ENCODE measurements at places on chromosomes 4 and X.

- no peak for DNase-seq
Observed at GRCh38 chr4:112206431-112206830, 25.2 kb upstream of the AP1AR start.

DNA sequence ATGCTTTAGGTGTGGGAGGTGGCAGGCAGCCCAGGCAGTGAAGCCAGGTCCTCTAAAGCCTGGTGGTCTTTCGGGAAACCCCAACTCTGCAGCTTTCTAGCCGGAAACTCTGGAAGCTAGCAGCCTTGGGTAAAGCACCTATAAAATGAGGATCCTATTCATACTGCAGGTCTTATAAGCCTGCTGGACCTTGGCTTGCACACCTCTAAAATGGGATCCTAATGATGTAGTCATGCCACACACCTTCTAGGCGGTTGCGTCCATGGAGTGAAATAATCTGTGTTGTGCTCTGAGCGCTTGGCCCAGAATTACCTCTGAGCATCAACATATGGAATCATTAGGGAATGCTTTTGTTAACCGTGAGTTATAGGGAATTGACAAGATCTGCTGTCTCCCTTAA is 36.0 kb upstream of the STS start:
- DNase-seq = no peak

DNA sequence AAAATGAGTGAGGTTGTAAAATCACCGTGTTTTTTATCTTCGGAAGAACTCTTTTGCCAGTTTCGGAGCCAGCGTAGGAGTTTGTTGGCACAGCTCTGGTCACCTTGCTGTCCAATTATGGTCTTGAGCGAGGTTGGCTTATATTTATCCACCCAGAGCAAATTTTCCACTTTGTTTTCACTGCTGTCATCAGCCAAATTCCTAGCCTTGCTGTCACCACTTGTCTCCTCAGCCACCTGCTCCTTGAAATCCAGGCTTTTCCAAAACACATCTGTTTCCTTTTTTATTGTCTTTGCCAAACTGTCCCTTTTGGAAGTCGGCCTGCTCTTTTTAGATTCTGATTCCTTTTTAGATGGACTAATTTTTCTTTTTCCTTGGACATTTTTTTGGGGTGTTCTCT is 57.6 kb downstream of the RFC1 start:
- no peak for DNase-seq

DNA sequence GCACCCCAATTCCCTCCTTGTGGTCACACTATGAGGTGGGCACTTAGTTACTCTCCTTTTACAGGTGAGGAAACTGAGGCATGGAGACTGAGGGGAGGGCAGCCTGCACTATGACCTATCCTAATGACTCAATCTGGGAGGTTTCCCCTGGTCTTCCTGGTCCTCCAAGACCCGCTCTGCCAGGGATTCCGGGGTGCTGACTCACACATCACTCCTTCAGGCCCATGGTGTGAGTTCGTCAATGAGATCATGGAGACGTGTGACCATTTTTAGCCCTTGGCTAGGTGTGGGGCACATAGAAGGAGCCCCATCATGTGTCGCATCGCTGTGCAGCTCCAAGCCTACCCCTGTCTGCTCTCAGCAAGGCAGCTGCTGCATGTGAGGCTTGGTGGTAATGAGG is 32.4 kb upstream of the BCOR start:
- no peak for DNase-seq

GRCh38 chrX:41522081-41522480 is 74.9 kb downstream of the NYX start:
- DNase-seq = no peak

- DNase-seq = no peak
Observed at GRCh38 chr4:79695848-79696247, 287.8 kb upstream of the GK2 start.

DNA sequence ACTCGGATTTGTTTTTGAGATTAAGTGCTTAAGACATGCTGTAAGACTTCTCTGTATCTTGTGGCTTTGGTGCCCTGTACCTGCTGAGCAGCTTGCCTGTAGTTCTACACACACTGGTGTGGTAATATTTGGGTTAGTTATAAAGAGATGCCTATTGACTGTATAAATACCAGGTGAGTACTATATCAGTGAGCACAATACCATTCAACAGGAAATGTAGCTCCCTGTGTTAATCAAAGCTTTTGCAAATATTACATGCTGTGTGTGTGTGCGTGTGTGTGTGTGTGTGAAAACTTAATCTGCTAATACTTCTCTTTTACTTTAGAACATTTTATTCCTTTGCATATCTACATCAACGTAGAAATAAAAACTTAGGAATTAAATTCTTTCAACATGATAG is 30.1 kb downstream of the MYOZ2 start:
- no peak for DNase-seq

GRCh38 chr4:148239494-148239985 is 202.7 kb downstream of the NR3C2 start:
- DNase-seq = no peak

GRCh38 chr4:79526641-79527565 is 118.9 kb upstream of the GK2 start:
- no peak for DNase-seq

DNA sequence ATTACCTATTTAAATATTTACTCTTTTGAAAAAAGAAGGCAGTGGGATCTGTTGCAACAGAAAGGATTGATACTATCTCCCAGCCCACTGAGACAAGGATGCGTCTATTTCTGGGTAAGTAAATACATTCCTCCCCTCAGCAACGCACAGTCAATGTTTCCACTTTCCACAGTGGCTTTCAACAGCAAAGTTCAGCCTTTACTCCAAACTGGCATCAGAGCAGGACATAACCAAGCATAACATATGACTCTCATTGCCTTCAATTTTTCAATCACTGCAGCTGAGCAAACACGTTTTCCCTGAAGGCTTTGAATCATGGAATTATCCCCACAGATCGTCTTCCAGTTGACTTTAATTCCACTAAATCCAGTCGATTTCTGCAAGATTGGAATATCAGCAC is 160.3 kb upstream of the FRG1 start:
- DNase-seq = no peak

- no peak for DNase-seq
Observed at GRCh38 chrX:109830704-109831206, 97.7 kb upstream of the ACSL4 start.

- DNase-seq = no peak
Observed at GRCh38 chrX:21721195-21721594, 36.7 kb downstream of the SMPX start.

DNA sequence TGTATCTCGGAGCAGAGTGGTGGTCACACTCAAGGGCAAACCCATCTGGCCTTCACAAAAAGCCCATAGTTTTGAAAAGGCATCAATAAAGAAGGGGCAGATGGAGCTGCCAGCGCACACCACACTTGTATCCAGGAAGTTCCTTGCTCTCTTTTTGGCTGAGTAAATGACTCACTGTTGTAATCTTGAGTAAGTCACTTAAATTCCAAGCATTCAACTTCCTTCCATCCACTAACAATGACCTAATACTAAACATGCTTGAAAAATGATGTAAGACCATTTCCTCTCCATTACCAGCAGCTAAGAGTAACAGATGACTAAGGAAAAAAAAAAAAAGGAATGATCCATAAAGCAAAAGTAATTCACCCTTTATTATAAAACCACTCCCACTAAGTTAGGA is 32.4 kb upstream of the MYOZ2 start:
- no peak for DNase-seq

DNA sequence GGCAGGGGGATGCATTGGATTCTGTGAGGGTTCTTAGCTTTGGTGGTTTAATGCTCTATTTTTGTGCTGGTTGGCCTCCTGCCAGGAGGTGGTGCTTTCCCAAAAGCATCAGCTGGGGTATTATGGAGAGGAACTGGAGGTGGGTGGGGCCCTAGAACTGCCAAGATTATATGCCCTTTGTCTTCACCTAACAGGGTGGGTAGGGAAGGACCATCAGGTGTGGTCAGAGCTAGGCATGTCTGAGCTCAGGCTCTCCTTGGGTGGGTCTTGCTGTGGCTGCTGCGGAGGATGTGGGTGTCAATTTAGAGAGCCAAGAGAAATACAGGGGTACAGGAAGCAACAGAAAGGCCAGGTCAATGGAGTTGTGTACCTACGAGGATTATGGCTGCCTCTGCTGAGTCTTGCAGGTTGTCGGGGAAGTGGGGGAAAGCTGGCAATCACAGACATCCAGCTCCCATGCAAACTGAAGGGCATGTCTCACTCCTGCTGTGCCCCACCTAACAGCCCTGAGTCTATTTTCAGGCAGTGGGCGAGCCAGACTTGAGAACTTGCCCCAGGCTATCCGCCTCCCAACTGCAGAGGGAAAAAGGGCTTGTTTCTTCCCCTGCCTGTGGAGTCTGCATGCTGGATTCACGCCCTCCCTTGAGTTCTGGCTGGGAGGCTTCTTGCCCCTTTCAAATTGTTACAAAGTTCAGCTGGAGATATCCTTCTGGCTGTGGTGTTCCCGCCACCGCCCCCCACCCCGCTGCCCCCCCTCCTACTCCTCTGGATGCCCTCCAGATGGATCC is 212.0 kb downstream of the COMMD8 start:
- DNase-seq = no peak

DNA sequence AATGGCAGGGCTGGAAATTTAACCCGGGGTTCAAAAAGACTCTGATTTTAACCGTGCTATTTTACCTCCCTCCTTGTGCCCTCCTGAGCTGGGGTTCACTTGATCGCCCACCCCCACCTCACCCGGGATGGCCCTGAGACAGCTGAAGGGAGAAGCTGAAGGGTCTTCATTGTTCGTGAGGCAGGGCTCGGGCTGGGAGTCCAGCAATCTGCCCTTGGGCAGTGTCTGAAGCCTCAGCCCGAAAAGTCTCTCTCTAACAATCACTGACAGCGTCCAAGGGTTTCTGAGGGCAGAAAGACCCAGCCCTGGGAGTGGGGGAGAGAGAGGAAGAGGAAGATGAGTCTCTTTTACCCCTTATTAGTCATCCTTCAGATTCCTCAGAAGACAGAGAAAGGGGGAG is 39.4 kb upstream of the PHOX2B start:
- no peak for DNase-seq

- no peak for DNase-seq
Observed at GRCh38 chr4:68163754-68164153, 34.1 kb upstream of the TMPRSS11F start.

DNA sequence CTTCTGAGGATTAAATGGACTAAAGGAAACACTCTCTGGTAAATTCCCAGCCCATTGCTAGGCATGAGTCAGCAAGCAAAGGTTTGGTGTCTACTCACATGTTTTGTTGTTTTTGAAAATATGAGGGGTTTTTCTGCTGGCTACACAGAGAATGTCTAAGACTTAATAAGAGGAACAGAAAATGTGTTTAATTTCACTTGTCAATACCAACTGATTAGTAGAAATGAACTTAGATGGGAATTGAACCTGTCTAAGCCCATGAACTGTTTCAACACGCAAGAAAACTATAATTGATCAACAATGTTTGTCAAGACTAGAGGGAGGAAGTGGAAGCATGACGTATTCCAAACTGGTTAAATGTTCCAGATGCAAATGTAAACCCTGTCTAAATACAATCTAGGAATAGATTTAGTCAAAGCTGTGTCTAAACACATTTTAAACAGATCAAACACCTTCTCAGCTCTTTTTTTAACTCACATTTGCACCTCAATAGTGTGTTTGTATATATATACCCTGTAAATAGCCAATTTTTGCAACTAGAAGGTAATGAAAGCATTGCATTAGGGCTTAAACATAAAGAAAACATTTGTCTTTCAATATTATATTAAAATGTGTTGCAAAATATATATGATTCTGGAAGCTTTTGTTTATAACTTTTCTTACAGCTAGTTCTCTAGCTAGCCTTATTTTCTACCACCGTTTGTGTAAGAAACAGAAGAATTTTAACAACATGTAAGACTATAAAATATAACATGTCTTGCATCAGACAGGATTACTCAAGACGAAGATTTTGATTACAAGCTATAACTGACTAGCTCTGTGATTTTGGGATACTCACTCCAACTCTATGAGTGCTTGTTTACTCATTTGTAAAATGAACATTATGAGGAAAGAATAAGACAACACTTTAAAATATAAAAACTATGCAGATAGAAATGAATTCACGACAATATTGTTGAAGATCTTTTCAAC is 607.8 kb downstream of the FSTL5 start:
- no peak for DNase-seq

GRCh38 chrX:55867708-55868107 is 150.2 kb downstream of the RRAGB start:
- no peak for DNase-seq

DNA sequence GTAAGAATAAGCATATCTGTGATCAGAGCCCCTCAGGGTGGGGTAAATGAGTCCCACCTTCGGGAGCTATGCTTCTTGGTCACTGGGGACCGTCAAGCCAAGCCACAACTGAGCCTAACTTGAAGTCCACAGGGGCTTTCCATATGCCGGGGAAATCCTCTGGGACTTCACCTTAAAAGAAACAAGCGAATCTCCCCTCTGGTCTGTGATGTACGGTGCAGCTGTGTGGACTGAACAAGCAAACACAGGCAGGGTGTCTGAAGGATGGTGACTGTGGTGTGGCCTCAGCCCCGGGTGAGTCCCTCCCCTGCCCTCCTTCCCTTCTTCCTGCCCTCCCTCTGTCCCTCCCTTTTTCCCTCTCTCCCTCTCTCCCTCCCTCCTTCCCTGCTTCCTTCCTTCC is 29.7 kb upstream of the PPP2R2C start:
- peak; percentile 12 for DNase-seq

GRCh38 chr4:121255986-121256750 is 92.0 kb upstream of the TNIP3 start:
- no peak for DNase-seq

- no peak for DNase-seq
Observed at GRCh38 chr4:175776217-175776616, 35.8 kb downstream of the GPM6A start.

DNA sequence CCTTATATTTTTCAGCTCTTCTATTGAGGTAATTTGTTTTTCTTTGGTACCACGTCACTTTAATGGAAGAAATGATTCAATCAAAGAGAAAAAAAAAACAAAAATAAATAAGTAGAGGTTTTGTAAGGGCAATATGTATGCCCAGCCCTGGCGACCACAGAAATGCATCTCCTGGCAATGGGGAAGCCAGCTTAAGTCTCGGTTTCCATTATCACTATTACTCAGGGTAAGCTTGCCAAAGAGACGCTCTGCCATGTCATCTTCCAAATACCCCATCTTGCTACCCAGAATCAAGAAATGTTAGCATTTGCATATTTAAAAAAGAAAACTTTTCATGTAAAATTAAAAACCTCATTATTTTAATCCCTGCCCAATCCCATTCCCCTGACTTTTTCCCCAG is 68.8 kb downstream of the FAM47C start:
- no peak for DNase-seq

DNA sequence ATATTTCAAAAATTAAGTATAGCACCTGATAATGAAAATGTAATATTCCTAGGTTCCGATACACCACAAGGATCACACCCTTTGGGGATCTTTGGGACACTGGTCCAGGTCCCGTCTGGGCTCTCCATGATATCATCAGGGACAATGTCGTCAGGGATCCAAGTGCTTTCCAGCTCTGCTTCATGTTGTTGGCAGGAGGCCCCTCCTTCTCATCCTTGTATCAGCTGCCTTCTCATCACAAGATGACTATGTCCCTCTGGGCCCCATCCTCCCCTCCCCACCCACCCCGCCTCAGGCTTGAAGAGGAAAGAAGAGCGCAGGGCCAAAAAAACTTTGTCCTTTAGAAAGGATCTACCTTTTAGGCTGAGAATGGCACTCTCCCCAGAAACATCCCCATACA is 128.3 kb upstream of the KLF3 start:
- DNase-seq = no peak
